ENCODE measurements at places on chromosomes 1 and 21.

GRCh38 chr21:43340491-43341377 is 86.2 kb downstream of the SIK1 start:
- no peak for DNase-seq

DNA sequence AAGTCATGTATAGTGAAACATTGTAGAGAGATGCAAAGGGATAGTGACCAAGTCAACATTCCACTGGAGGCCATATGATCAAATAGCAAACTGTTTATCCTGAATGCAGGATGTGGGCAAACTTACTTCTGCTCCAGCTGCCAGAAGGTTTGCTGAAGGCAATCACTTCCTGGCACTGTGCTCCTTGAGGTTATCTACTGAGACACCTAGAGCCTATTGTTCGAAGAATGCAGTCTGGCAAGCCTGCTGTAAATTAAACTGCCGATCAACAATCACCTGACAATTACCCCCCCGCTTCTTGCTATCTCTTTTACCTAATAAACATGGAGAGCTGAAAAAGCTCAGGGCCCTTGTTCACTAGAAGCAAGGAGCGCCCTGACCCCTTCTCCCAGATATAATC is 139.4 kb upstream of the B3GALT2 start:
- DNase-seq, result no peak

DNA sequence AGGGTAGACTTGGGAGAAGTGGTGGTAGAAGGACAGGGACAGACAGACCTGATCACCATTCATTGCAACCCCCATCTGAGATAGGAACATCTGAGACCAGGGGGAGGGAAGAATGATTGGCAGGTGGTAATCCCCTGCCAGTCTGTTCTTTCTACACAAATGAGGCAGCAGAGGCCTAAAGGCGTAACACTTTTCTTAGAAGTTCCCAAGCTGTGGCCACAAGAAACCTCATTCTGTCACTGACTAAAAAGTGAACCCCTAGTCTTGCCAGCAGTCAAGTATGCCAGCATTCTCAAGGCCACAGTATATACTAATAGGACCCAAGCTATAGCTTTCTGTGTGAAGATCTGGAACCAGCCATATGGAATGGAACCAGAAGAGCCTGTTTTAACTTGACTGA is 638.0 kb downstream of the KCNT2 start:
- no peak for DNase-seq

- DNase-seq, result peak; percentile 18
Measured at GRCh38 chr21:41121785-41122415, 46.1 kb upstream of the BACE2 start.

GRCh38 chr1:63971557-63971956 is 197.7 kb downstream of the ROR1 start:
- DNase-seq, result no peak

- no peak for DNase-seq
Measured at GRCh38 chr1:56872597-56872996, 18.0 kb downstream of the C8A start.

- no peak for DNase-seq
Measured at GRCh38 chr1:33428661-33429060, 2.2 kb downstream of the PHC2 start.

GRCh38 chr1:206041640-206042039 is 11.3 kb upstream of the RHEX start:
- no peak for DNase-seq

GRCh38 chr1:229620876-229621275 is 5.0 kb downstream of the TAF5L start:
- no peak for DNase-seq

- no peak for DNase-seq
Measured at GRCh38 chr1:6392809-6393399, 663 bp downstream of the ACOT7 start.

GRCh38 chr1:154840269-154841176 is 29.6 kb downstream of the KCNN3 start:
- DNase-seq, result no peak

Data from stimulated activated CD8-positive, alpha-beta memory T cell treated with anti-CD3 and anti-CD28 coated beads, Interleukin-7, amount 100 ng/mL, for 24 hours (primary cell).